ENCODE measurements at places on chromosomes 16 and 17. TPM values are rescaled to one million over a fixed set of nuclear protein-coding genes. Genes with fewer than 3 reads are reported as not detected.

PPY gene
- not detected for polyA plus RNA-seq

LPO gene
- 0.02 TPM for polyA plus RNA-seq

NPIPB9 gene
- 0.59 TPM for polyA plus RNA-seq

RHBDL1 gene
- polyA plus RNA-seq = 0.43 TPM

IGFBP4 gene
- polyA plus RNA-seq = 131 TPM

DNA sequence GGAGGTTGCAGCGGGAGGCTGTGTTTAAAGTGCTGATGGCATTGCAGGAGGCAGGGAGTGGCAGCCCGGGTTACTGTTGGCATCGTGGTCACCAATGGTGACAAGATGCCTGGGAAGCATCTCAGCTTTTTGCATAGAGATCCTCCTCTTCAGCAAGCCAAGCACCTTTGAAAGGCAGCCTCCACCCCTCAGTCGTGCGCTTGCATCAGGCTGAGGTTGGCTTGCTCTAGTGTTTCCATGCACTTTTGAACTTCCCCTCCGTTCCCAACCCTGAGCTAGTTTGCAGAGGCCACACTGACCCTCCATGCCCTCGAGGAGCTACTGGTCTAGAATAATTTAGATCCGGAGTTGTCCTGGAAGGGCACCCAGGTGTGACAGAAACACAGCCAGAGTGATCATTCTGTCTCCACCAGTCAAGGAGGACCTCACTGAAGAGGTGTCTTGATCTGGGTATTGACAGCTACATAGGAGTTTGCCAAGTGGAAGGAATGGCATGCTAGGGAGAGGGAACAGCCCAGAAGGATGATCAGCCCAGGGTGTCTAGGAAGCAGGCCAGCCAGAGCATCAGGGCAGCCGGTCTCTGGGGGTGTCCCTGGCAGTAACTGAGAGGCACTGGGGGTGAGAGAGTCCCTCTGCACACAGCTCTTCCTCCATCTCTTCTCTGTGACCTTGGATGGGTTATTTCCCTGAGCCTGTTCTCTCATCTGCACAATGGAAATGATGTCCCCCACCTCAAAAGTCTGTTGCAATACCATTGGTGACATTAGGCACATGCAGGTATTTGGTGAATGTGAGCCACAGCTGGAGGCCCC lies 7.7 kb downstream of the BEAN1 start:
- no peak for DNase-seq

- DNase-seq = peak; percentile 40
Measured at GRCh38 chr17:957856-958421, 21.6 kb downstream of the NXN start.

- DNase-seq = peak; percentile 82
Measured at GRCh38 chr17:58200024-58200633, 7.6 kb downstream of the EPX start.

GRCh38 chr17:30421592-30421991 lies 42.9 kb downstream of the CPD start:
- DNase-seq = no peak

GRCh38 chr17:64183815-64184214 lies 53.9 kb upstream of the ERN1 start:
- DNase-seq = no peak

DNA sequence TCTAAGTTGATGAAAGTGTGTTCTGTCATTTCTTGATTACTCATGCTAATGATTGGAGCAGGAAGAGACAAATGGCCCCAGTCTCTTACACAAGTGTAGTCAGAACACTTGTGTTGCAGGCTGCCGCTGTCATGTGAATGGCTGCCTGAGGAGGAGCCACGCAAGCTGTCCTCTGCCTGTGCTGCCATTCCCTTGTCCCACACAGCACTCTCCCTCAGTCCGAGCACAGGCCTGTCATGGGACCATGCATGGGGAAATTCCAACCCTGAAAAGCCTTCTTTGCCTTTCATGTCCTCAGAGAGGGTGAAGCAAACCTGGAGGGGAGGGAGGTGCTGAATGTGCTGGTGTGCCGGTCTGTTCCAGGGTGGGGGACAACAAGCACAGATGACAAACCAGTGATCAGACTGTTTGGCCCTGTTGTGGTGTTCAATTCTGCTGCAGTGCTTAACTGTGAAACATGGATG lies 109.4 kb downstream of the MRTFB start:
- DNase-seq = no peak

DNA sequence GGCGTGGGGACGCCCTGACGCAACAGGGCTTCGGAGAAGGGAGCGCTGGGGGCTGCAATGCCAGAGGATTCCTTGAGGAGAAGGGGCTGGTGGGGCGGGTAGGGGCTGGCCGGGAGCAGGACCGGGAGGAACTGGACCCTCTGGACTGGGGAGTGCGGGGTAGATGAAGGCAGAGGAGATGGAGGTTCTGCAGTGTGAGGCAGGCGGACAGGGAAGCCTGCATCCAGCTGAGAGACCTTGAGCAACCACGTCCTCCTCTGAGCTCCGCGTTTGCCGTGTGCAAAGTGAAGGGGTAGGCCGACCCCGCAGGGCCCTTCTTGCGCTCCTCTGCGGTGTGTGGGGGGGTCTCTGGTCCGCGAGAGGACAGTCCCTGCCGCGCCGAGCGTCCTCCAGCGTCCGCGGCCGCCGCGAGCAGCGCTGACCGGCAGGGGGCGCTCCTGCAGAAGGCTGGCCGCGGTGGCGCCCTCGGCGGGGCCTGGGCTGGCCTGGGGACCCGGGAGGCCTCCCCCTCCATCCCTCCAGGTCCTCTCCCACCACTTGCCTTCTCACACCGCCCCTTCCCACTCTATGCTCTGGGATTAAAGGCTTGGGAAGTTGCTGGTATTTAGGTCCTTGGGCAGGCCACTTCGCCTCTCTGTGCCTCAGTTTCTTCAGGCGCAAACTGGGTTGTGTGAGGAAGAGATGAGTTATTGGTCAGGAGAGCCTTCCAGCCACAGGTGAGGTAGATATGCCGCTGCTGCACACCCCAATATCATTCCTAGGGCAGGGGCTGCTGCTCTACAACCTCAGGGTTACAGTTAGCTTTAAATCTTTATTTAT lies 9.6 kb upstream of the WNT9B start:
- no peak for DNase-seq

DNA sequence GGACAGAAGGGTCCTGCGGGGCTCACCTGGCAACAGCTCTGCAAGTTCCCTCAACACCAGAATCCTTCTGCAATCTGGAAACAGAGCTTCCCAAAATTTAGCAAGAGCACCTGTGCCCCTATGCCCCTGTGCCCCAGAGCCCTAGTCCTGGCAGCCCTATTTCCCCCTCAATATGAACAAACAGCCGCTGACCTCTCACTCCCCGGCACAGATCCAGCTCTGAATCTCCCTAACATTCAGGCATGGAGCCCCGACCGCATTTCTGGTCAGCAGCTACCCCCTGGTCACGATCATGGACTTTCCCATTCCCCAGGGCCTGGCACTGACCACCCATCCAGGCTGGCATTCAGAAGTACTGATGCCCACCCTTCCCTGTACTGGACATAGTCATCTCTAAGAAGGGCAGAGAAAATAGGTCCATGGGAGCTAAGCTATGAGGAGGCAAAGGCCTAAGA lies 110.8 kb upstream of the SMURF2 start:
- DNase-seq = no peak

DNA sequence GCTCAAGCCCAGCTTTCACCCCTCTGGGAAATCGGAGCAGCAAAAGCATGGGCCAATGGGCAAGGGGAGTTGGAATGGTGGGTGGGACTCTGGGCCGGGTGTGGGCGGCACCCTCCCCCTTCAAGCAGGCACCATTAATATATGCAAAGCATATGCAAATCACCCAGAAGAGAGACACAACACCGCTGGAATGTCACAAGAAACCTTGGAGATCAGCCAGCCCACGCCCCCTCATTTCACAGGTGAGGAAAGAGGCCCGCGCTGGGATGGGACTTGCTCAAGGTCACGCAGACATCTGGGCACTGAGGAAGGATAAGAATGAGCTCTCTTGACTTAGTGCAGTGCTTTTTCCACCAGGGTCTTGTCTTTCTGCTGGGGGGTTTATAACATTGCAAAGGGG lies 4.8 kb downstream of the SRCIN1 start:
- DNase-seq = no peak

DNA sequence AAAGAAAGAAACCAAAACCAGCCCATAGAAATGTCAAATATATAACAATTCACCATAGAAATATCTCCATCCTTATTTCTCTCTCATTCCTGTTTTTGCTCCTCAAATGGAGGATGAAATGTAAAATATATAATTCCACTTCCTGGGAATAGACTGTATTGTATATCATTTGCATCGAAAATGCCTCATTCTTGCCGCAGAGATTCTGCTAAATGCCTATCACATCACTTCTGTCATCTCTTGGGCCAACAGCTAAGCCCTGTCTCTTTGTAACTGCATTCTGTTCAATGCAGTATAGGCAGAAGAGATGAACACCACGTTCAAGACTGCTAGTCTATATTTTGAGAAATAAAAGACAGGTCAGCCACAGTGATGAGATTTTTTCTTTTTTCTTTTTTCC lies 956.3 kb upstream of the SOX9 start:
- DNase-seq = no peak

GRCh38 chr17:35717475-35717874 lies 14.0 kb upstream of the RASL10B start:
- no peak for DNase-seq

GRCh38 chr16:85136702-85137322 lies 24.5 kb upstream of the CIBAR2 start:
- no peak for DNase-seq

- DNase-seq = no peak
Measured at GRCh38 chr17:82703935-82704865, 5.7 kb upstream of the RAB40B start.

- DNase-seq = peak; percentile 65
Measured at GRCh38 chr16:1481906-1482835, 6.6 kb downstream of the PTX4 start.

- DNase-seq = no peak
Measured at GRCh38 chr17:33749171-33749570, 456.1 kb upstream of the ASIC2 start.

DNA sequence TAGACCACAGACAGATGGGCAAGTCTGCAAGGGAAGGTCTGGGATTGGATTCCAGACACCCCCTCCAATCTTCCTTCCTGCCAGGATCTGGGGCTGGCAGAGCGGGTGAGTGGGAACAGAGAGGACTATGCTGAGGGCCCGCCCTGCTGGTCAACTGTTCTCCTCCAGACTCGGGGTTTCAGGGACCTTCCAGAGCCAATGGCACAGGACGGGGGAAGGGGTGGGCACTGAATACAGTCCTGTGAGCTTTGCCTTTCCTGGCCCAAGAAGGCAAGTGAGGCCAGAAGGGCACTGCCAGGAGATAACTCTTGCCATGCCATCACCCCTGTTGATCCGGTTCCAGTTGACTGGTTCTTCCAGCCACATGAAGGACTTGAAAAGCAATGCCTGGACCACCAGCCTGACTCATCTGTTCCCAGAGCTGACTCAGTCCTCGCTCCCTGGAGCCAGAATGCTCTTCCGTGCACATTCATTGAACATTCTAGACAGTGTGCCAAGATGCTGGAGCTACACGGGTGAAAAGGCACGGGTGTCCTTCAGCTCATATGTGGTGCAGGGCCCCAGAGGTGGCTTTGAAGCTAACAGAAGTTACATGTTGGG lies 533 bp upstream of the MEFV start:
- no peak for DNase-seq

GRCh38 chr16:68093816-68094613 lies 8.8 kb downstream of the NFATC3 start:
- DNase-seq = no peak

GRCh38 chr17:2064520-2064971 lies 9.6 kb downstream of the HIC1 start:
- DNase-seq = no peak

- peak; percentile 31 for DNase-seq
Measured at GRCh38 chr17:57665128-57665527, 80.0 kb downstream of the CCDC182 start.

All from spleen (tissue), 13 donors.